ENCODE measurements at places on chromosomes 16 and 17.

- no peak for DNase-seq
Observed at GRCh38 chr17:76935331-76935730, 67.1 kb downstream of the MGAT5B start.

DNA sequence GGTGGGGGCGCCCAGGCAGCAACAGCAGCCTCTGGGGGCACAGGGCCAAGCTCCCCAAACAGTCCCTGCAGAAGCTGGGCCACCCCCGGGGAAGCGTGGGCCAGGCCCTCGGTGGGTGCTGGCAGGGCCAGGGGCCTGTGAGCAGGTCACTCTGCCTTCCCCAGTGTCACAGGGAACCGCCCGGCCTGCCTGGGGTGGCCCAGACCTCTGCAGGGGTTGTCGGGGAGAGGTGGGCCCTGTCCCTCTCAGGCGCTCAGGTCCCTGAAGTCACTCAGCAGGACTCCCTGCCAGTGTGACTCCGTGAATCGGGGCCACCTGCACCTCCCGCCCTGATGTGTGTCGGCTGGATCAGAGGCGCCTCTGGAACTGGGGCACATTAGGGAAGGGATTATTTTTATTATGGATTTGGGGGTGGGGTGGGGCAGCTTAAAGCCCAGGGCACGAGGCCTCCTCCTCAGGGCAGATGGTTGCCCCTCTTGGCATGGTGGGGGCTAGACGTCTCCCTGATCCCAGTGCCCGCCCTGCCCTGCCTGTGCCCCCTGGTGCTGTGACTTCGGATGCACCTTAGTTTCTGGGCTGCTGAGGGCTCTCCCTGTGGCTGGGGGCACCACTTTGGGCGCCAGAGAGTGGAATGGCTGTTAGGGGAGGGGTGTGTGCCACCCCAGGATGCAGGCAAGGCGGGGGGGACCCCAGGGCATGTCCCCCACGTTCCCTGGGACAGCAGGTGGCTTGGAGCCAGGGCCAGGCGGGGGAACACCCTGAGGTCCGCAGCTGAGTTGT is 1.2 kb upstream of the GNG13 start:
- DNase-seq = no peak

DNA sequence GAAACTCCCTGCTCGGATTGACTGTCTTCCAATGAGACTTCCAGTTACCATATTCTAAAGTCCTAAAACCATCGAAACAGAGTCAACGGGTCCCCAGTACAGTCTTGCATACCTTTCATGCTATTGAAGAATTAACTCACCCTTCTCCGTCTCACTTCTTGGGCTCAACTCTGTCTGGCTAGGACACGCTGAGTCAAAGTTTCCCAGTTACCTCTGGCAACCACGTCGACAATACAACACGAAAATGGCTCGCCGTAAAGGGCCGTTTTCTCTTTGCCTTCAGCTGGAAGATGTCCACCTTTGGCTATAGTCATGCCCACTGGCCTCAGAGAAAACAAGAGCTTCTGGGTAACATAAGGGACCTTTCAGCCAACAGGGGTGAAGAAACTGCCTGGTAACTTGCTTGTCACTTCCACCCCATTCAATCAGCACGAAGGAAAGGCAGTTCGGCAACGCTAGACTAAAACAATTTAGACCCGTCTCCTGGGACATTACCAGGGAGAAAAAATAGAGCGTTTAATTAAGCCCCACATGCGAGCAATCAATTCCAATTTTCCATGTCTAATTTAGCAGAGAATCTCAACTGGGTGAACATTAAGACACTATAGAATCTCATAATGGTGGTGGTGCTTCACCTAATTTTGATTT is 21.5 kb downstream of the KCNG4 start:
- no peak for DNase-seq

DNA sequence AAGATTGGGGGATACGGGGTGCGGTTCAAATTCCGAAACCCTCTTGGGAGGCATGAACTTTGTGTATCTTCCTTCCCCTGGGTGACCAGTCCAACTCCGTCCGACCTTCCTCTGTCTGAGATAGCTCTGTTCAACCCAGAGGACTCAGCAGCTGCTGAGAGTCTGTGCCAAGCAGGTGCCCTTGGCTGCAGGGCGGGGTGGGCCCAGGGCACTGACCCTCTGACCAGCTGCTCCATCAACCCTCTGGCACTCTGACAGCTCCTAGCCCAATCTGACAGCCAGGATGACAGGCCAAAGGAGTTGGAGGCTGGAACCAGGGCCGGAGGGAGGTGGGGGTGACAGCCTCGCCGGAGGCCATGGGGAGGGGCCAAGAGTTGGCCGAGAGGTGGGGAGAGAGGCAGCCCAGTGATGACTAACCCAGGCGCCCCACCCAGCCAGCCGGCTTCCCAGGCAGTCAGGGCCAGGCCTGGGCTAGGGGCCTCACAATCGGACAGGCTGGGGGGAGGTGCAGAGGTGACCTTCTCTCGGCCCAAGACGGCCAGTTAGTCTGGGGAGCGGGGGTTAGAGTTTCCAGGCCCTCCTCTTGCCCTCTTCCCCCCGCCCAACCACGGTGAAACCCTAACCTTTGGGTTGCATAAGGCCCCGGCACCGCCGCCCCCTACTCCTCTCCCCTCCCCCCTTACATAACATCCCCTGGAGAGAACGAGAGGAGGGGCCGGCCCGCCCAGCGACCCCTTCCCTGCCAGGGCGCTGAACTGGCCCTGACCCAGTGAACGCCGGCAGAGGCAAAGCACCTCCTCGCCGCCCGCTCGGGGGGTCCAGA is 5.0 kb upstream of the TLCD2 start:
- peak; percentile 51 for DNase-seq

DNA sequence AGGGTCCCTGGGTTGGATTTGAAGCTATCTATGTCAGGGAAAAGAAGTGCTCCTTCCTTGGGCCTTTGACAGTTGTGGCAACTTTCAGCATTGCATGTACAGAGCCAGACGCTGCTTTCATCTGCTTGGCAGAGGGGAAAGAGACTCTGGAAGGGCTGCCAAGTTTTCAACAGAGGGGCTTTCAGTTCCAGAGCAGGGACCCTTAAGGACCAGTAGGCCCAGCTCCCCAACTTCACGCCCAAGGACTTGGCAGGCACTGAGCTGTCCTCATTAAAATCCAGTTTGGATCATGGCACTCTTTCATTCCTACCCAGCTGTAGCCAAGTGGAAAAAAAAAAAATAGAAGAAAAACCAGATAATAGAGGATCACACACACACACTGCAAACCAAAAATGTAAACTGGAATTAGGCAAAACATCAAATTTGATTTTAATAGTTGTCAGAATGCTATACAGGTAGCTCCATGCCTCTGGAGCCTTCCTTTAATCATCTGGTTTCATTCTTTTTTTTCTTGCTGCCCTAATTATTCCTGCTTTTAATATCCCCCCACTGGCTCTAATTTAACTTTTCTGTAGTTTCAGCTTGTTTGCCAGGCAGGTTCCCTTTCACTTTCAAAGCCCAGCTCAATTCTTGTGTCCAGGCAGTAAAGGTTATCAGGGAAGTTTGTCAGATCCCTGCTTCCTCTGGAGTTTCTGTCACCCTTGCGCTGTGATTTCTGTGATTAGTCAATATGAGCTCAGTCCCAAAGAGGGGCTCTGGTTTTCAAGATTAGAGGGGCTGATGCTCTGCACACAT is 702.6 kb upstream of the CDH8 start:
- DNase-seq = no peak

- no peak for DNase-seq
Observed at GRCh38 chr17:45260204-45260783, 1.6 kb downstream of the SPATA32 start.

- DNase-seq = no peak
Observed at GRCh38 chr17:74283371-74283673, 9.3 kb downstream of the DNAI2 start.

- no peak for DNase-seq
Observed at GRCh38 chr17:60455378-60455777, 33.1 kb downstream of the CHCT1 start.

GRCh38 chr17:53134548-53134947 is 688.2 kb upstream of the KIF2B start:
- DNase-seq = no peak
